ENCODE measurements at places on chromosomes 4 and X.

DNA sequence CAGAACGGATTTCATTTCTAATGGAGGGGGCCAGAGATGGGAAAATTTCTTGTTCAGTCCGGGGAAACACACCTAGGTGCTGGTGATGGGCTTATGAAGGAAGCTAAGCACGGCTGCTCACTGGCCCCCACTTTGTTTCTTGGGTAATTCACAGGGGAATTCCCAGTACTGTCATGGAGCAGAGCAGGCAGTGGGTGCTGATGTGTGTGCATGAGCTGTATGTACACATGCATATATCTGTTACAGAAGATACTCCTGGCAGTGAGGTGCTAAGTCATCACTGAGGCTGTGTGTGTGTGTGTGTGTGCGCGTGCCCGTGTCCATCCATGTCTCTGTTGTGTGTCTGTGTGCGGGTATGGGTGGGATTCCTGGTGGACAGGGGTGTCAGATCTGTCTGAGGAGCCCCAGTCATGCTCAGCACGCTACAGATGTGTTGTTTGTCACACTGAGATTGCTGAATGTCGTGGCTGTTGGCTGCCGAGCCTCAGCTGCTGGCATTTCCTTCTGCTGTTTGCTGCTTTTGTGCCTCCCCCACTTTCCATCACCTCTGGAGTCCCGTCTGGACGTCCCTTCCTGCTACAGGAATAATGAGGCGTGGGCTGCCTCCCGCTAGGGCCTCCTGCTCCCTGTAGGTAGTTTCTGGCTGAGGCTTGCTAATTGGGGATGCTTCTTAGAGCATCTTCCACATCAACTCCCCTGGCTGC lies 53.3 kb downstream of the JADE1 start:
- DNase-seq, result no peak

DNA sequence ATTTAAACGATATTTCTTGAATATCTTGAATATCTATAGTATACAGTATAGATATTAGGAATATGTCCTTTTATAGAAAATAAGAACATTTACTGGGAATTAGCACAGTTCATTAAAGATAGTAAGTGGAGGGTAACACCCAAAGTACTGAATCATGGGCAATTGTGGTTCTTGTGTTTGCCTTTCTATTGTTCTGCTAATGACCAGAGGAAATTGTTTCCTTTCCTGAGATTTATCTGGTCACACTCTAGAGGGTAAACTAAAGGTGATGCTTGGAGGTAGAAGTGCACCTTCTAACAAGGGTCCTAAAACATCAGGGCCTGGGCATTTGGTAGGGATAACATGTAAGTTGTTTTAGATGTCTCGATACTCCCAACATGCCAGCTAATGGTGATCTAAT lies 241.3 kb upstream of the SFRP2 start:
- DNase-seq, result no peak

GRCh38 chrX:15856222-15856587 lies 1.6 kb upstream of the AP1S2 start:
- no peak for DNase-seq

DNA sequence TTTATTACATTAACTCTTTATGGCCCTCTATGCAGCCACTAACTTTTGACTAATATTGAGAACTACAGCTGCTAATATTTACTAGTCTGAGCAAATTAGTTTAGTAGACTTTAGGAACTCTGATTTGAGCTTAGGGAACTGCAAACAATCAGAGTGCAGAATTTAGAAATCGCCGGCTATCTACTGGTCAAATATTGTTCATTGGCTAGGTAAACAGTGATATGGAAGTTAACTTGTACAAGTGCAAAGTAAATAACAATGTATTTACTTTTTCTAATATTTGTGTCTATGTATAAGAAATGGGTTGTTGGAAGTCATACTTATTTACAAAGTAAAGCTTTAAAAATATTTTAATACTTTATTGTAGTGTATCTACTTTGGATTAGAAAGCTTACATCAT lies 279.6 kb downstream of the CFAP299 start:
- no peak for DNase-seq

- no peak for DNase-seq
These were observed 52.2 kb upstream of the C1QTNF7 start for GRCh38 chr4:15375667-15376066.

GRCh38 chrX:114626323-114626722 lies 42.4 kb downstream of the HTR2C start:
- DNase-seq, result no peak

GRCh38 chrX:30304866-30305265 lies 4.3 kb downstream of the NR0B1 start:
- DNase-seq, result no peak

- no peak for DNase-seq
These were observed 59.3 kb upstream of the SH3RF1 start for GRCh38 chr4:169330095-169330494.

- DNase-seq, result no peak
These were observed 1453.3 kb downstream of the PCDH18 start for GRCh38 chr4:136078976-136079375.

DNA sequence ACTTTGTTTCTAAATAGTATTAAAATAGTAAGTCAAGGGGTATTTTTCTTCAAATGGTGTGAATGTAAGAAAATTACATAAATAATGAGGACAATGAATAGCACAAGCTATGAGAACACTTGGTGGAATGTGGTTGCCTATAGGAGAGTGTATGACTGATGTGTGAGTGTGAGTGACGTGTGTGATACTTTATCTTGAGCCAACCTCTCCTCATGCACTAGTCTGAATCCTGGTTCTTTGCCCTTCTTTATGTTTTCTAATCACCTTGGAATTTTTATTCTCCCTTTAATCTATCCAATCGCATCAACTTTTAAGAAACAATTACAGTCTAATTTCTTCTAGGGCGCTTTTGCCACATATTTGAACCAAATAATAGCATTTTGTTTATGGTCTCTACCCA lies 98.2 kb downstream of the YIPF7 start:
- no peak for DNase-seq

- no peak for DNase-seq
These were observed 463.1 kb downstream of the PCDH7 start for GRCh38 chr4:31183256-31183655.

DNA sequence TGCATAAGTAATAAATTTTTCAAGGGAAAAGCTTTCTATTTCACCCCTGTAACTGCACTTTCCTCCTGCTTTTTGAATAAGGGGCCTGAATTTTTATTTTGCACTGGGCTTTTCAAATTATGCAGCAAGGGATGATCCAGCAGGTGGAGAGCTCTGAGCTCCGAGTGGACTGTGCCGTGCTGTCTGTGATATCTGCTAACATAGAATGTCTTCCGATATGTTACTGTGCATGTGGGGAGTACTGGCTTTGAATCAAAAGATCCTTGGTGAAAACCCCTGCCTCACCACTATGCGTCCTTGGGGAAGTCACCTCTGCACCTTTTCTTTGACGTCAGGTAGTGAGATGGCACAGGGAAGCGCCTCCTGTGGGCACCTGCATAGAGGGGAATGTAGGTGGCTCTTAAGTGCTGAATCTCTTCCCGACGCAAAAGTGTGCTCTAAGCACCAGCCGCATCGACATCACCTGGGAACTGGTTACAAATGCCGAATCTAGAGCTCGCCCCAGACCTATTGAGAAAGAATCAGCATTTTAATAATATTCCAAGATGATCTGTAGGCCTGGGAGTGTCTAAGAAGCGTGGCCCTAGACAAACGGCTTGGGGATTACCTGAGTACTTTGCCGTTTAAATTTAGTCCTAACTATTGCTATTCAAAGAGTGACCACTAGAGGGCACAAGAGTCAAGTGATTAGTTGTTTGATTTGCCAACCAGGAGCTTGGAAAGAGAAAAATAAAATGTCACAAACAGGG lies 19.2 kb upstream of the WFS1 start:
- DNase-seq, result peak; percentile 24

- no peak for DNase-seq
These were observed 51.9 kb downstream of the NAA11 start for GRCh38 chr4:79273915-79274314.

DNA sequence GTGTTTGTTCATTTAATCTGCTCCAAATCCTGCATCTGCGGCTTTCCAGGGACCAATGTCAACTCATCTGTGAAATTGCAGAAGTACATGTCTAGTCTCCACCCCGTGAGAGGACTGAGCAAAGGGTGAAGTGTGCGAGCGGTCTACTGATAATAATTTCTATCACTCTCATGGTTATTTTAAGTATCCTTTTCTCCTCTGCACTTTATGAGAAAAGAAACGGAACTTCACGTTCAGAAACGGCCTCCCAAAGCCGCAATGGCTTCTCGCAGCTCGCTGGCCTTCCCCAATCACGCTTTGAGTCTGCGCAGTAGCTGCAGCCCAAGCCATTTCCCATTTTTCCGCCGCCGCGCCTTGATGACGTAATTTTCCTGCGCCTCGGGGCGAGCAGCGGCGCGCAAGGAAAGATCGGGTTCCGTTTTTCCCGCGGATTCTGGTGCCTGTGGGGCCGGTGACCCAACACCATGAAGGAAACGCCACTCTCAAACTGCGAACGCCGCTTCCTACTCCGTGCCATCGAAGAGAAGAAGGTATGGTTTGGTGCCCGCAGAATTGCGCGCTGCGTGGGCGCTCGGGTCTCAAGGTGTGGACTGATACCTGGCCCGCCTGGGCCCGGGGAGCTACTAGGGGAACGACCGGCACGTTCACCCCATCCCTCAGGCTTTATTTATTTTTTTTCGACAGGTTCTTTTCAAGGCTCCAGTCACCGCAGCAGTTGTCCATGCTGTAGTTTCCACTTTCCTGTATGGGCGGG lies at the start of gene EXOSC9:
Gene EXOSC9 (plus strand): TSS at position 363 of the 754 bp plus-strand sequence. CDS start 102 bp downstream, at position 465.
- peak; percentile 91 for DNase-seq

DNA sequence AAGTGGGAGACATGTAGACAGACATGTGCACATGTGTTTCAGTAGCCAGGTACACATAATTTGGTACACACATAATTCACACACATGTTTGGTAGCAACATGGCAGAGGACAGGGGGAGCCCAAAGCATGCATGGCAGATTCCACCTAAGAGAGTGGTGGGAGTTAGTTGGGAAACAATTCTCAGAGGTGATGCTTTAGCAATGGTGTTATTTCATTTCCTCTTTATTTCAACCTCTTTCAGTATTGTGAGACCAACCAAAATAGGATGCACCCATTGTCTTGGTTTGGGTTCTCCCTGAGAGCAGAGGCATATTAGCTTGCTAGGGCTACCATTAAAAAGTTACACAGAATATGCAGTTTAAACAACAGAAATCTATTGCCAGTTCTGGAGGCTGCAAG lies 92.2 kb upstream of the ANXA3 start:
- DNase-seq, result no peak

GRCh38 chr4:71074452-71075299 lies 81.2 kb downstream of the DCK start:
- no peak for DNase-seq

DNA sequence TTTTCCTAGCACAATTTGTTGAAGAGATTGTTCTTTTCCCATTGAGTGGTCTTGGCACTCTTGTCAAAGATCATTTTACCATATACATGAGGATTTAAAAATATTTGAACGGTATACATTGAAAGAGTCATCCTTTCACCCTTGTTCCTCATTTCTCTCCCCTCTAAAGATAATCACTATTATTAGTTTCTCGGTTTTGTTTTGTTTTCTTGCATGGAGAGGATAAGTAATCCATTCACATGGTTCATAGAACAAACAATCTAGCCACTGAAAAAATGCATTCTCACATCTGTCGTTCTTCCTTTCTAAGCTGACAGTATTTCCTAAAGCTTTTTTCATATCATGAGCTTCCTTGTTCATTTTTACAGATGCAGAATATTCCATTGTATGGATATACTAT lies 39.2 kb upstream of the MSMO1 start:
- no peak for DNase-seq

DNA sequence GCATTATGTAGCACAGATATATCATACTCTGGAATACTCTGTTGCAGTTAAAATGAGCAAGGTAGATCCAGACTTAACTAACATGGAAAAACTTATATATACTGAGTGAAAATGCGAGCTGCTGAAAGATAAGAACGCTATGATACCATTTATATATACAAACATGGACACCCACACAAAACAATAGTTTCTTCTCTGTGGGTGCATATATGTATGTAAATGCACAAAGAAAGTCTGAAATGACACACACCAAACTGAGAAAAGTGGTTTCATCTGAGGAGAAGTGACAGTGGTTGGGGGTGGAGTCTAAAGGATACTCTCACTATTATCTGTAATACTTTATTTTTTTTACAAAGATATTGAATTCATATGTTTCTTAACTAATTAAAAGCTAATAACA lies 12.2 kb upstream of the FGF2 start:
- no peak for DNase-seq

DNA sequence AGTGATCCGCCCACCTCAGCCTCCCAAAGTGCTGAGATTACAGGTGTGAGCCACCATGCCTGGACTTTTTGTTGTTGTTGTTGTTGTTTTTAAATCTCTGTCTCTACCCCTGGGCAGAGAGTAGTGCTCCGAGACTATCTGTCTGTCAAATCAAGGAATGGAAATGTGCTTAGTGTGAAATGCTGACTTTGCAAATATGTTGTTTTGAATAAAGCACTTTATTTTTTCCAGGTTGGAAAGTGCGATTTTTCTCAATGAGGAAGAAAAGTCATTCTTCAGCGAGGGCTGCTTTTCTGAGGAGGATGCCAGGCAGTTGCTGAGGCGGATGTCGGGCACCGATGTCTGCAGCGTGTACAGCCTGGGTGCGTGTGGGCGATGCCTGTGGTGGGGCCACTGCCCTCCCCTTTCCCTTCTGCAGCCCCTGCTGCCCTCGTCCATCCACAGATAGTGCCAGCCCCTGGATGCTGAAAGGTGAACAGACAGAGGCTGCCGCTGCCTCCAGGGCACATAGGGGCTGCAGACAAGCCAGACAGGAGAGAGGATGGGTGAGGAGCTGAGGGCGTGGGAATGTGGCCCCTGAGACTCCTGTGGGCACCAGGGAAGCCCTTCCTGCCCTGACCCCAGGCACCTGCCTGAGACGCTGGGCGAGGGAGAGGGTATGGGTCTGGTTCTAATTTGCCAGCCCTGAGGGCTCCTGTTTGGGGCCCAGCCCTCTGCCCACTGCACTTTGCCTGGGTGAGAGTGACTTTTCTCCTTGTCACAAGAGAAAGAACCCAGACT lies 23.7 kb downstream of the SH3TC1 start:
- DNase-seq, result no peak

All from AG04450 (cell line).